ENCODE measurements at places on chromosomes 1 and 21.
A peak's percentile ranks its signal among the peaks of the same experiment; 100 is the strongest.

- DNase-seq = no peak
Observed at GRCh38 chr1:52365071-52365745, 797 bp downstream of the CC2D1B start.

DNA sequence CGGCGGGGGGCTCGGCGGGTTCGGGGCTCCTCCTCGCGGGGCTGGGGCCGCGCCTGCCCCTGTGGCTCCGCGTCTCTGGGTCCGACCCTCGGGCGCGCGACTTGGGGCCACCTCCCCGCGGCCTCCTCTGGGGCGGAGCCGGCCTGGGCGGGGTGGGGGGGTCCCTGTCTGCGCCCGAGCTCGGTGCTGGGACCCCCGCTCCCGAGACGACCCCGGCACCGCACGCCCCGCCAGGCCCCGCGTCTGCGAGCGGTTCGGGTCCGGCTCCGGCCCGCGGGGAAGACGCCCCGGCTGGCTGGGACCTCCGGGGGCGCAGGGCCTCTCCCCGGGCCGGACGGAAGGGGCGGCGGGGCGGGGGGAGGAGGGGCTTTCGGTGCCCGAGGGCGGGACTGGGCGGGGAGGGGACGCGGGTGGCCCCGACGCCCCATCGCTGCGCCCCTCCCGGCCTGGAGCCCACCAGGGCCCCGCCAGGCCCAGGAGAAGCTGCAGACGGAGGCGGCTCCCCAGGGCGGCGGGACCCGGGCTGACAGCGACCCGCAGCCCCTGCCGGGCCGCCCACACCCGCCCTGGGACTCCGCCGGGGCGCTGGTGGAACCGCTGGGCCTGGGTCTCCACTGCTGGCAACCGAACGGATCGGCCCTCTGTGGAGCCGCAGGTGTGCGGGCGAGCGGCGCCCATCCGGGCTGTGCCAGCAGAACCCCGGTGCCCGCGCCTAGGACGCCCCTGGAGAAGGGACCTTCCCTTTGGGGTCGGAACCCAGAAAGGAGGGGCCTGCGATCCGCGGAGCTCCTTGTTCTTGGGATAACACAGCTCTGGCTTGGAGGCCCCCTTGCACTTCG is 610 bp downstream of the COL6A2 start:
- no peak for DNase-seq

GRCh38 chr1:177800400-177801088 is 169.3 kb downstream of the SEC16B start:
- DNase-seq = no peak

GRCh38 chr1:179231923-179232322 is 2.4 kb upstream of the ABL2 start:
- DNase-seq = no peak

DNA sequence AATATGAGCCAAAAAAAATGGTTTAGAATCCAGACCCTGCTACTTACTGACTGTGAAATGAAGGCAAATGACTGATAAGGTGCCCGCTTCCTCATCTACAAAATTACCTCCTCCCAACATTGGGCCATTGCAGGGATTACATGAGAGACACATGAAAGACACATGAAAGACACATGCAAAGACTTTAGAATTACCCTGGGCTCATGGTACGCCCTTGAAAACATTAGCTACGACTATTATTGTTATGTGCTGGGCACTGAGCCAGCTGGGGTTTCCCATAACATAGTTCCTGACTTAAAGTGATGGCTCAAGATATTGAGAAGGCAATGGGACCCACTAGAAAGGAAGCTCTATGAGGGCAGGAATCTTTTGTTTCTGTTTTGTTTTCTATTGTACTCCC is 43.7 kb upstream of the KANK4 start:
- no peak for DNase-seq

DNA sequence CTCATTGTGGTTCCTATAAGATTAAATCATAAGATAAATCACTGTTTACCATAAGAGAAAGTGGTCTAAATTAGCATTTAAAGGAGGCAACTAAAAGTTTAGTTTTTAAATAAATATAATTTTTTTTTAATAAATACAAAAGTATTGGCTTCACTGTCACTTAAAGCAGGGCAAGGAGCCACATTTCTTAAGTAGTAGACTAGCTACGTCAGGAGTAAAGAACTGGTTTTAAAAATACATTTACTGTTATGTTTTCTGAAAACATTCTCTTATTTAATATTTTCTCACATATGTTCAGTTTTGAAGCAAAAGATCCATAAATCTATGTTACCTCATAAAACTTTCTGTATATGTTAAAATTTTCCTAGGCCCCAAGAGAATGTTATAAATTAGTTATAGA is 2.2 kb downstream of the ANGPTL1 start:
- DNase-seq = no peak

GRCh38 chr1:244339776-244340175 is 111.9 kb downstream of the ADSS2 start:
- no peak for DNase-seq

DNA sequence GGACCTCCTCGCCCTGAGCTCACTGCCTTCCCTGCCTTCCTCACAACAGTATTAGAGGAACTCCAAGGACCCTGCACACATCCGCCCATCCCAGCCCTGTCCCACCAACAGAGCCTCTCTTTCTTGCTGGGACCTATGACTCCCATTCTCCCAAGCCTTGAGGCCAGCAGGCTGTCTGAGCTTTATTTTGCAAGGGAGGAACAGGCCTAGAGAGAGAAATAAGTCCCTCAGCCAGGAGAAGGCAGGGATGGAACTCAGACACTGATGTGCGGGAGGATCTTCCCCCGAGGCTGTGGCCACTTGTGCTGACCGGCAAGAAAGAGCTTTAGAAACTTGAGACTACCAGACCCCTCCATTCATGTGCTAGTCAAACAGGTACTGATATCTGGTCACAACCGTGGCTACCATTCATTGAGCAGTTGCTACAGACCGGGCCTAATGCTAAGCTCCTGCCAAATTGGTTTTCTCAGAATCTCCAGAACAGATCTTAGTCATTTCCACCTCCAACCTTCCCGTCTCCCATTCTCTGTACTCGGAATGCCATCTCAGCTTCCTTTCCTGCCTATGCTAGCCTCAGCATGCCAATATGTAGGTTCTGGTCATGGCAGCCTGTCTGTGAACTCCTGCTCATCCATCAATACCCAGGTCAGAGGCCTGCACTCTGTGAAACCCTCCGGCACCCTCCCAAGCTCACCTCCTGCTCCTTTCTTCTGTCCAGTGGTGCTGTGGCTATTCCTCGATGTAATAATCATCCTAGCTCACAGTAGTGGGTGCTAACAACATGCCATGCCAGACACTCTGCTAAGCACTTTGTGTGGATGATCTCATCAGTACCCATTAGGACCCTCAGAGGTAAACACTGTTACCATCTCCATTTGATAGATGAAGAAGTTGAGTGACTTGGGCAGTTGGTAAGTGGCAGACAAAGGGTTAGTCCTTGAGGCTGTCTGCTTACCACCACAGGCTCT is 3.8 kb downstream of the TMEM54 start:
- no peak for DNase-seq

DNA sequence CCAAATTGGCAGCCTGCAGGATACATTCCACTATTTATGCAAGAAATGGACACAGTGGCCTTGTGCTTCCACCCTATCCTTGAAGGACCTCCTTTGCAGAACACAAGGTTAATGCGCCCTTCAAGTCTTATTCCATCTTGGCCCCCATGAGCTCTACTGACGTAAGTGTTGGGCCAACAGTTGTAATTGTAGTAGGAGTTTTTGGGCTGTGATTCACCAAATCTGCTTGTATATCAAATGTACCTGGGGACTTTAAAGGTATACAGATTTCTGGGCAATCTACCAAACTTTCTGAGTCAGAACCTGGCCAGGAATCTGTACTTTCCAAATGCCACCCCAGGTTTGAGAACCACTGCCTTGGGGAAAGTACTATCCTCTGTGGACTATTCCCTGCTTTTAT is 100.9 kb upstream of the MARK1 start:
- DNase-seq = no peak

- DNase-seq = no peak
Observed at GRCh38 chr1:205026181-205026580, 16.8 kb upstream of the CNTN2 start.

GRCh38 chr1:20172033-20172590 is 13.8 kb upstream of the UBXN10 start:
- no peak for DNase-seq

DNA sequence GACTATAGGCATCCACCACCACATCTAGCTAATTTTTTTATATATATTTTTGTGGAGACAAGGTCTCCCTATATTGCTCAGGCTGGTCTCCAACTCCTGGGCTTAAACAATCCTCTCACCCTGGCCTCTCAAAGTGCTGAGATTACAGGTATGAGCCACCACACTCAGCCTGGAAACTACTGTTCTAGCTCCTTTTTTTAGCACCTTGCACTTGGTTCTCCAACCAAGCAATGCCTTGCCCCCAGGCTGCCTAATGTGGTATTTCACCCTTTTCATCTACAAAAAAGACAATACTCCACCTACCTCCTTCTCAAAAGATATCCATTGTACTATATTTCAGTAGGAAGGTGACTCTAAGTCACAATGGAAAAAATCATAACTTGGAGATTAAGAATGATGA is 6.7 kb downstream of the ARNT start:
- no peak for DNase-seq

- no peak for DNase-seq
Observed at GRCh38 chr1:167799747-167800146, 78.0 kb downstream of the MPZL1 start.

- DNase-seq = no peak
Observed at GRCh38 chr21:36948686-36949085, 17.8 kb downstream of the HLCS start.

GRCh38 chr1:45833361-45833760 is 29.9 kb downstream of the MAST2 start:
- no peak for DNase-seq

DNA sequence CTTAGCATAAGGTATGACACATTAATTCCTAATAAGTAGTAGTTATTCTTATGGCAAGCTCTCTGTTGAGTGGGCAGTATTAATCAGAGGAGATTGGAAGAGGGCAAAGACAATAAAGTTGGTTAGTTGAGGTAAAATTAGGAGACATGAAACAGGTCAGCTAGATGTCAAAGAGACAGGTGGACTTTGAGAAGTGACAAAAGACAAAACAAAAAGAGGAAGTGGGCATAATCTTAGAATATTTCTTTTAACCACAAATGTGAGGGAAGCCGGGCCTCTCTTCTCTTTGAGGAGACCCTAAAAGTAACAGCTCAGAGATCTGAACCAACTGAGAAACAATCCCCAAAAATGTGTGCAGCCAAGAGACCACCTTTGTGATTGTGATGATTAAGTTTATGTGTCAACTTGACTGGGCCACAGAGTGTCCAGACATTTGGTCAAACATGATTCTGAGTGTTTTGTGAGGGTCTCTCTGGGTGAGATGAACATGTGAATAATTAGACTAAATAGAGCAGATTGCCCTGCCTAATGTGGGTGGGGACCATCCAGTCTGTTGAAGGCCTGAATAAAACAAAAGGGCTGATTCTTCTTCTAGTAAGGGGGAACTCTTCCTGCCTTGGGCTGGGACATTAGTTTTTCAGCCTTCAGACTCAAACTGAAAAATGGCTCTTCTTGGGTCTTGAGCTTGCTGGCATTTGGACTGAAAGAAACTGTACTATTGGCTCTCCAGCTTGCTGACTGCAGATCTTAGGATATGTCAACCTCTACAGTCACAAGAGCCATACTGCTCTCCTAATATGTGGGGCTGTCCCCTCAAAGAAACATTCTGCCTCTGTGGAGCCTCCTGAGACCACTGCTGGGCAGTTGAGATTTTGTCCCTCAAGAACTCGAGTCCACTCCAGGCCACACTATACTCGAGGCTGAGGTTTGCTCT is 40.0 kb downstream of the FCRL5 start:
- no peak for DNase-seq

DNA sequence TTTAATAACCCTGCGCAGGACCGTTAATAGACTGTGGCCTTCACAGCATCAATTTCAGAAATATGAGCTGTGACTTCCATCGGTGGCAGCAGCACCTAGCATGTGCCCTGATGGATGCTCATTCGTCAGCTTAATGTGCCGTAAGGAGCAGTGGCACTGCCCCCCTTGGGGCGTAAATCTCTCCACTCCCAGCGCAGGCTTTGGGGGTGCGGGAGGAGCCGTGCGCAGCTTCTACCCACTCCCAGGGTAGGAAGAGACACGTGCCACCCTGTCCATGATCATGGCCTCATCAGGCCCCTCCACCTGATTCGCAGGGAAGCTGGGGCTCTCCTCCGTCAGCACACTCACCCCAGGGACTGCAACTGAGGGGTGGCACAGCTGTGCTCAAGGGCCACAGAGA is 149.5 kb downstream of the NPHP4 start:
- DNase-seq = no peak

DNA sequence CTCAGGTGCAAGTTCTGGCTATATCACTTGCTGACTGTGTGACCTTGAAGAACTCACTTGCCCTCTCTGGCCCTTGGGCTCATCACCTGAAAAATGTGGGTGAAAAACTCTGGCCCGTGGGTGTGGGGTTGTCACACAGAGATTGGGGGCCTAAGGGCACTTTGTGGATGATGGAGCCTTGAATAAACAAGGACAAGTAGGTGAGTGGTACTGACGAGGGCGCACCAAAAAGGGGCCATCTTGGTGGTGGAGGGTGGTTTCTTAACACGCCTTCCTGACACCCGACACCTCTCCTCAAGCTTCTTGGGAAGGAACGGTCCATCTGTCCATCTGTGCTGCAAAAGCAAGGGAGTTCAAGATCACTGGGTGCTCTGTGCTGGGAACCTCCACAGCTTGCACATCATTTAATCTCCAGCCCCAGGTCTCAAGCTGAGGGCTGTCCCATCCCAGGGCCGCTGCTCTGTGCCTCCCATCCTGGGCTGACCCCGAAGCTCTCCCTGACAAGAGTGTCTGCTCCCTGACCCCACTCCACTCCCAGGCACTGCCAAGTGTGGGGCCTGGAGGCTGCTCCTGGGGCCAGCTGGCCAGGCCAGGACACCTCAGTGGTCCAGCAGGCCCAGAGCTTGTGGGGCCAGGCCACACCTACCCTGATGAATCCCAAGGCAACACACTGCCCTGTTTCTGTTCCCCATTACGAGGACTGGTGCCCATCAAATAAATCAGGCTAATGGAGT is 97.3 kb downstream of the GLIS1 start:
- DNase-seq = no peak

DNA sequence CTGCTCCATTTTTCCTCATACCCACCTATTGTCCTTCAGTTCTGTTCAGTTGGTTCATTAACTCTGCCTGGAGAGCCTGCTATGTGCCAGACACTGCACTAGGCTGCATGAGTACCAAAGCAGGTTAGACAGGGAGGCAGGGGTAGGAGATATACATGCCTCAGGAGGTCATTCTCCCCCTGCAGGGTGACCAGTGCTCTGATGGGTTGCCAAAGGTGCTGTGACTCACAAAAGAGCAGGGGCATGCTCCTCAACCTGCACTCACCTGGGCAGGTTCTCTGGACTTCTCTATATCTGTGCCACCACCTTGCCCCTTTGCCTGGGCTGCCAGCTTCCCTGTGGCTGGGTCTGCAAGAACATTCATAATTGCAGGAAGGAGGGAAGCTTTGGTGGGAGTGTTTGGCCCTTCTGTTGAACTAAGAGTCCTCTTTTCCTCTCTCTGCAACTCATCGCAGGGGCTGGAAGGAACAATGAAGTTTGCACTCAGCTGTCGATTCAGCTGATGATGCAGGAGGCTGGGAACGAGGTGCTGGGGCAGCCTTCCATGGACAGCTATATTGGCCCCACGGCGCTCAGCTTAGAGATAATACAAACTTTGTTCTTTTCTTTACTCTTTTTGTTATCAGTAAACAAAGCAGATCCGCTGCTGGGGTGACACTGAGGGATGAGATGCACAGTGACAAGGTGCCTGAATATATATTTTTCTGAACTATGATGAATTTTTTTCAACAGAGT is 356.4 kb upstream of the PLXNA2 start:
- no peak for DNase-seq

- DNase-seq = no peak
Observed at GRCh38 chr1:65799601-65800000, 6.9 kb downstream of the PDE4B start.

GRCh38 chr1:155134880-155135414 is 705 bp upstream of the SLC50A1 start:
- peak; percentile 60 for DNase-seq
